ENCODE measurements at places on chromosomes 4 and X.
A peak's percentile ranks its signal among the peaks of the same experiment; 100 is the strongest.

GRCh38 chrX:148929686-148930085 lies 429.3 kb downstream of the AFF2 start:
- DNase-seq: no peak

GRCh38 chr4:14867847-14868246 lies 134.4 kb upstream of the CPEB2 start:
- DNase-seq: no peak

DNA sequence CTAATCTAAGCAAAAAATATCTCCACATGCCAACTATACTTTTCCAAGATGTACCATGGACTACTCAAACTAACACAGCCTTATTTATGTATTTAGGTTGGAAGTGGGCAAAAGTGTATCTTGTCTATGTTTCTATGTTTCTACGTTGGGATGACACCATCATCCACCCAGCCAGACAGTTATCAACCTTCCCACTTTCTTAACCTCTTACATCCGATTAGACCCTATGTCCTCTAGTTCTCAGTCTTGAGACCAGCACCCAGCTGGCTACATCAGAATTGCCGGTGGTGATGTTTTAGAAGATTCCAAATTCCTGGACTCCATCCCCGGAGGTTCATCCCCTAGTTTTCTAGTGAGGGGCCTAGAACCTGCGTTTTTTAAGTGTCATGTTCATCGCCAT lies 1.0 kb upstream of the AASDH start:
- peak; percentile 11 for DNase-seq

DNA sequence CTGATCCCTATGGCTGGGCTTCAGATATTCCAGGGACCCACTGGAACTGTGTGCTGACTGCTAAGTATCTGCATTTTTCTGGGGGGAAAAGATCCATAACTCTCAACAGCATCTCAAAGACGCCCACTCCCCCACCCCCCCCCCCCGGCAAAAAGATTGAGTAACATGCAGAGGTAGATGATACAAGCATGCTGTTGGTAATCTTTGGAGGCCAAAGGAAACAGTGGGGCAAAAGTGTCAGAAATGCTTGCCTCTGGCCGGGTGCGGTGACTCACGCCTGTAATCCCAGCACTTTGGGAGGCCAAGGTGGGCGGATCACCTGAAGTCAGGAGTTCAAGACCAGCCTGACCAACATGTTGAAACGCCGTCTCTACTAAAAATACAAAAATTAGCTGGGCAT lies 12.2 kb downstream of the XPNPEP2 start:
- no peak for DNase-seq

- DNase-seq: no peak
Measured at GRCh38 chrX:30597216-30598012, 19.8 kb upstream of the TASL start.

GRCh38 chr4:70158576-70158975 lies 4.5 kb downstream of the PRR27 start:
- DNase-seq: no peak

DNA sequence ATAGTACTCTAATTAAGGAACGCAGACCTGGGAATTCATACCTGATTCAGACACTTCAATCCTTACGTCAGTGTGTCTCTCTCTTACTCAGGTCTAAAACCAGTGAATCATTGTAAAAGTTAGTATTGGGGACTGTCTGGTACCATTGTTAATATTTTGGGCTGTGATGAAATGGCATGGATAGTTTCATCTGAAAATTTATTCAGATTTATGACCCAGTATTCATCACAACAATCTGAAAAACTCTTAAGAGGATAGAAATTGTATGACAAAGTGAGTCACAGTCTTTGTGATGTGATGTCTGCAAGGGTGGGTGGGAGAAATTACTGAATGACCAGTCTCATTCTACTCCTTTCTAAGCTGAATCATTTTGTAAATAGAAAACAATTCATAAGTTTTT lies 10.3 kb downstream of the FGF2 start:
- DNase-seq: no peak

DNA sequence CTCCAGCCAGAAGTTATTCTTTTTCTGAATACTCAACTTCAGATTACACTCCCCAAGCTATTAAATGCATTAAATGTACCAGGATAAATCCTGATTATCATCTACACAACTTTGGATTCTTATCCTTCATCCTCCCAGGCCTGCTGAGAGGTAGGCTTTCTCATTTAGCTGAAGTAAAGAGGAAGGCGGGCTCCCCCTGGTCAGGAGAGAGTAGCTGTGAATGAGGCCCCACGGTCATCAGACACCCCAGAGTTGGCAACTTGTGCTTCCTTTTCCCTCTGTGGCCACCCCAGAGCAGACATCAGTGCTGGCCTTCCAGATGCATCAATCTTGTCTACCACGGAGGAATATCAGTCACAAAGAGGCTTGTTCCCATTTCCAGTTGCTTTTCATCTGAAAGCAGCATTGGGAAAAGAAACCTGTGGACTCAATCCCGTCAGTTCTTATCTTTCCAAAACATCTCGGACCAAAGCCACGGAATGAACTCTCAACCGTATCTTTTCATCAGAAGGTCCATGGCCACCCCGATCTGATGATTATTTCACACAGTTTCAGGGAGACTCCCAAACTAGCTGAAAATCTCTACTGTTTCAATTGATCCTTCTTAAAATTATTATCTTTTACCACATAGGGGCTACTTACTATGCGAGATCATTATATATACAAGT lies 79.2 kb downstream of the FBXO8 start:
- DNase-seq: no peak

- peak; percentile 29 for DNase-seq
Measured at GRCh38 chrX:107448998-107449835, at the start of gene FRMPD3. Gene FRMPD3 (plus strand): TSS chrX:107449652. CDS start chrX:107526589, 76,937 bp downstream.

DNA sequence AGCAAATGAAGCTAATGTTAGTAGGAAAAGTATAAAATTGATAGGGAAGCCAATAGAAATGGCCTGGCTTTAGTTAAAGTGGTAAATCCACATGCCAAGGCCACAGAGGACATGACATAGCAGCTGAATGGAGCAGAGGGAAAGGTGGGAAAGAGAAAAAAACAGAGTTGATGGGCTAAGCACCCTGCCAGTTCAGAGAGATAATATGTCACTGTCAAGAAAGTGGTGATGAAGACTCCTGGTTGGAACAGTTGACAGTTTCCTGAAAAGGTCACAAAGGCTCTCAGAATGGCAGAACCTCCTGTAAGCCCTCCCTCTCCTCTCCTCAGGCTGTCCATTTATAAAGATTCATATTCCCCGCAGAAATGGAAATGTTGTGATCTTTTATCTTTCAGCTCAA lies 48.2 kb downstream of the SLC7A11 start:
- DNase-seq: no peak

- peak; percentile 17 for DNase-seq
Measured at GRCh38 chr4:168978001-168978700, 31.9 kb downstream of the CBR4 start.

DNA sequence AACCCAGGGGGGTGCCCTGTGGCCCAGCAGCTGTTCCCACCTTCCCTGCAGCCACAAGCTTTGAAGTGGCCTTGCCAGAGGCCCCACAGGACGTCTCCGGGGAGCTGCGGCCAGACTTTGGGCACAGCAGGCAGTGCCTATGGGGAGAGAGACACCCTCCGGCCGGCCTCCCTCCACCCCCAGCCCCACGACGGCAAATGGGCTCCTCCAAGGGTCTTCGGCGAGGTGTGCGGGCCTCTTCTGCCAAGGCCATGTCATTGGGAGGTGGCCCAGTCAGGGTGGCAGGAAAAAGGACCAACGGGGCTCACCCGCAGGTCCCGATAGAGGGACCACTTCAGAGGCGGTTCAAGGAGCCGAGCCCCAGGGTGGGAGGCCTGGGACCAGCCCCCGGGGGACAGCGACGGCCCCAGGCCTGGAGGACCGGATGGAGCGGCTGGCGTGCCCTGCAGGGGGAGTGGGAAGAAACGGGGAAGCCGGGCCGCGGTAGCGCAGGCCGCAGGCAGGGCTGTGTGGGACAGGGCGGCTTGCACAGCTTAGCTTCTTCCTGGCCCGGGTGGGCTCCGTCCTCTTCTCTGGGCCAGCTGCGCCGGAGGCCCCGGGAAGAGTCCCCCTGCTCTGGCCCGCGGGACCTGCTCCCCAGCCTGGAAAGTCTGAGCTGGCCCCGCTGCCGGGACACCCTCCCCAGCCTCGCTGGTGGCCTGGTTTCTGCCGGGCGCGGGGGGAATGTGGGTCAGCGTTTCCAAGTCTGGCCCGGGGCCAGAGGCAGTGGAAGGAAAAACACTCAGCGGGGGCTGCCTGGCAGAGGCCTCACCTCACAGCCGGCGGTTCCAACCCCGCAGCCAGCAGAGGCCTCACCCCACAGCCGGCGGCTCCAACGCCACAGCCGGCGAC lies 21.9 kb upstream of the SPON2 start:
- peak; percentile 40 for DNase-seq

DNA sequence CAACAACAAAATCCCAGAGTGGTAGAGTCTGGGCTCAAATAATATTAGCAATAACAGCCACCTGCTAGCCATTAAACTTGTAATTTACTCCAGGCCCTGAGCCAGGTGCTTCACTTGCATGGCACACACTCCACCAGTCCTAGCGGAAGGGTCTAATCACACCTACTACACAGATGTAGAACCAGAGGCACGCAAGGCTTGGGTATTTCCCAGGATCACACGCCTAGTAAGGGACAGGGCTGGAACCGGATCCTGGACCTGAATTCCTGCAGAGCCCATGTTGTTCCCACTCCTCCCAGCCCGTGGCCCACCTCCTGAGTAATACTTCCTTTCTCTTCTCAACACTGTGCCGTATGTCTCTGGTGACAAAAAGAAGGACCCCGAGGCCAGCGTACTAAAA lies 5.7 kb downstream of the MAGEA1 start:
- no peak for DNase-seq

DNA sequence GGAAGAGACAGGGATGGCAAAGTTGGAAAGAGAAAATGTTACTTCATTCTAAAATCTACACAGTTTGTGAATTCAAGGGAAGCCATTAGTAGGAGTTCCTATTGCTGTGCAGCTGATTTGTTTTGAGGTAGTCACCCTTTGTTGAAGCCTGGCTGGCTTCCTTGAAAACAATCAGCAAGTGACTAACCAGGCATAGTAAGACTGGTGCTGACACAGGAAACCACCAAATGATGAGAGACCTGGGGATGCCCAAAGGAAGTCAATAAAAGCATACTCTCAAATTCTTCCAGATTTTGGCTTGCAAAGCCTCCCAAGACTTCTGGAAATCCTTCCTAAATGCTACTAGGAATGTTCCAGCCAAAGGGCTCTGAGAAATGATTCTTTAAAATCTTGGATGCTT lies 23.9 kb upstream of the PRDM8 start:
- DNase-seq: no peak

DNA sequence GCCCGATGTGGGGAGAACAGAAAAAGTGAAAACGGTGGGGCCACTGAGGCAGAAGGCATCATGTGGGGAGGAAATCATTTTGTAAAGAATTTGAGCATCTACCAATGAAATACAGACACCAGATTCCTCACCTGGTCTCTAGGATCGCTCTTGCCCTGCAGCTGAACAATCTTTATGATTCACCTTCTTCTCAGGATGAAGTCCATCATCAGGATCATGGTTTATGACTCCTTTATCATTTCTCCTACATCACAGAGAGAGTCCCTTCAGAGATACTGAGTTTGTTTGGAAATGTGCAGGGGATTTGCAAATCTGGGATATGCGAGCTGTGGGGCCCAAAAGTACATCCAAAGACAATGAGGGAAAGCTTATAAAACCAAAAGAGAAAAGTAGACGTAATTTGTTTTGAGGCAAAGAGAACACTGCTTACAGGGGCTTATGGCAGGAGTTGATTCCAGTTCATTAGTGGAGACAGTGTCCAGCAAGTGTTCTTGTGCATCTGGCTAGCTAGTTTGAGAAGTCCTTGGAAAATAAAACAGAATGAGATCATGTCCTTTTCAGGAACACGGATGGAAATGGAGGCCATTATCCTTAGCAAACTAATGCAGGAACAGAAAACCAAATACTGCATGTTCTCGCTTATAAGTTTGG lies 15.3 kb upstream of the ANXA5 start:
- no peak for DNase-seq

Data from urothelium cell line (cell line).